ENCODE measurements at places on chromosomes 6 and 20. TPM values are rescaled to one million over a fixed set of nuclear protein-coding genes. Genes with fewer than 3 reads are reported as not detected.

GFOD1 gene
- 2.1 TPM for polyA plus RNA-seq

SNX9 gene
- polyA plus RNA-seq, result 31.2 TPM

ISM1 gene
- 3.6 TPM for polyA plus RNA-seq

GTSF1L gene
- not detected for polyA plus RNA-seq

TRIM15 gene
- polyA plus RNA-seq, result not detected

HCRTR2 gene
- not detected for polyA plus RNA-seq

TAGAP gene
- 5.1 TPM for polyA plus RNA-seq

TNFRSF6B gene
- polyA plus RNA-seq, result 7.0 TPM

LHFPL5 gene
- not detected for polyA plus RNA-seq

PAX1 gene
- polyA plus RNA-seq, result not detected

YIPF3 gene
- 107 TPM for polyA plus RNA-seq

KCNQ5 gene
- polyA plus RNA-seq, result 0.02 TPM

EYA4 gene
- 2.5 TPM for polyA plus RNA-seq

NOP56 gene
- 207 TPM for polyA plus RNA-seq

ABT1 gene
- 18.2 TPM for polyA plus RNA-seq

BACH2 gene
- 3.2 TPM for polyA plus RNA-seq

DSP gene
- 12.7 TPM for polyA plus RNA-seq

MRS2 gene
- polyA plus RNA-seq, result 10.0 TPM

GPX5 gene
- not detected for polyA plus RNA-seq

CLPSL2 gene
- not detected for polyA plus RNA-seq

CALHM6 gene
- polyA plus RNA-seq, result 5.2 TPM

KIF3B gene
- 29.8 TPM for polyA plus RNA-seq

TRAPPC3L gene
- polyA plus RNA-seq, result 0.08 TPM

SNX21 gene
- 18.2 TPM for polyA plus RNA-seq

GCLC gene
- polyA plus RNA-seq, result 9.0 TPM

MRPS10 gene
- polyA plus RNA-seq, result 19.4 TPM

SLC24A3 gene
- polyA plus RNA-seq, result 20.2 TPM

LRRC1 gene
- polyA plus RNA-seq, result 4.3 TPM

EYS gene
- polyA plus RNA-seq, result 0.01 TPM

C6orf132 gene
- 0.34 TPM for polyA plus RNA-seq
